Mucosa of gallbladder (tissue), 1 donor: ENCODE measurements at places on chromosomes 11 and 22. TPM values are rescaled to one million over a fixed set of nuclear protein-coding genes. Genes with fewer than 3 reads are reported as not detected.
A peak's percentile ranks its signal among the peaks of the same experiment; 100 is the strongest.

GRCh38 chr11:13384908-13385640 is 77.9 kb downstream of the BTBD10 start:
- DNase-seq: no peak

Gene MSANTD4
- total RNA-seq: 14.6 TPM

Gene OR8G1
- total RNA-seq: not detected

GRCh38 chr11:73307323-73308002 is 613 bp upstream of the ARHGEF17 start:
- DNase-seq: peak; percentile 98

Gene GSTT2B
- 16.2 TPM for total RNA-seq

Gene ALDH3B1
- 34.8 TPM for total RNA-seq

Gene SGSM1
- 6.8 TPM for total RNA-seq

DNA sequence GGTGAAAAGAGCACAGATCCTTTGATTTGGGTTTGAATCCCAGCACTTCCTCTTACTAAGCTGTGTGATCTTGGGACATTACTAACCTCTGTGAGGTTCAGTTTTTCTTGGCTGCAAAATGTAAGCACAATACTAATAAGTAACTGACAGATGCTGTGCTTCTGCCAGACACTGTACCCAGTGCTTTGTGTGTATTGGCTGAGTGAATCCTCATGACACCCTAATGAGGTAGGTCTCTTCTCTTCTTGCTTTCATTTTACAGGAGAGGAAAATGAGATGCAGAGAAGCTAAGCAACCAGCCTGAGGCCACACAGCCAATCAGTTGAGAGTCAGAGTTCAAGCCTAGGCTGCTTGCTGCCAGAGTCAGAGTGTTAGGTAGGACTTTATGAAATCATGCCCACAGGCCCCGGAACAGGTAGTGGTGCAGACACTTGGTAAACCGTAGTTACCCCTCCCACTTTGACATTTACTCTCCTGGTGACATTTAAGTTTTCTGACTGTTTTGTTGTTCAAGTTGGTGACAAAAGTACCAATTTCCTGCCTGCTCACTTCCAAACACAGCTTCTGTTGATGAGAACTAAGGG is 21.2 kb downstream of the PTPRJ start:
- DNase-seq: peak; percentile 57

Gene SNX32
- 1.4 TPM for total RNA-seq

Gene IRAG1
- total RNA-seq: 112 TPM

DNA sequence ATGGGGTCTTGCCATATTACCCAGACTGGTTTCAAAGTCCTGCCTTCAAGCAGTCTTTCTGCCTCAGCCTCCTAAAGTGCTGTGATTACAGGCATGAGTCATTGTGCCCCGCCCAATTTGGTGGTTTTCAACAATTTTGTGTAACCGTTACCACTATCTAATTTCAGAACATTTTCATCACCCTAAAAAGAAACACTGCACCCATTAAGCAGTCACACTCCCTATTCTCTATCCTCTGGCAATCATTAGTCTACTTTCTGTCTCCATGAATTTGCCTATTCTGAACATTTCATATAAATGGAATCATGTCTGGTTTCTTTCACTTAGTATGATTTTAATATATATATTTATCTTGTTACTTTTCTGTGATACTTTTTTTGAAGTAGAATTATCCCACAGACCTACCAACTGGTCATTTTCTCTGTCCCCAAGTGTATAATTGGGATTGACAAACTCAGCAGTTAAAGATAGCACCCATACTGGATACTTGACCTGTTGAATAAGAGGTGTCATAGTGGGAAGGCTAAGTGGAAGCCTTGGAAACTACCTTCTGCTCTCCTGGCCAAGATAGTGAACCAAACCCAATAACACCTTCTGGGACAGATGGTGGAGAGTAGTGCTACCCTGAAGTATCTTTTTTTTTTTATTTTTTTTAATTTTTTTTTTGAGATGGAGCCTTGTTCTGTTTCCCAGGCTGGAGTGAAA is 64.8 kb downstream of the STIM1 start:
- DNase-seq: no peak

DNA sequence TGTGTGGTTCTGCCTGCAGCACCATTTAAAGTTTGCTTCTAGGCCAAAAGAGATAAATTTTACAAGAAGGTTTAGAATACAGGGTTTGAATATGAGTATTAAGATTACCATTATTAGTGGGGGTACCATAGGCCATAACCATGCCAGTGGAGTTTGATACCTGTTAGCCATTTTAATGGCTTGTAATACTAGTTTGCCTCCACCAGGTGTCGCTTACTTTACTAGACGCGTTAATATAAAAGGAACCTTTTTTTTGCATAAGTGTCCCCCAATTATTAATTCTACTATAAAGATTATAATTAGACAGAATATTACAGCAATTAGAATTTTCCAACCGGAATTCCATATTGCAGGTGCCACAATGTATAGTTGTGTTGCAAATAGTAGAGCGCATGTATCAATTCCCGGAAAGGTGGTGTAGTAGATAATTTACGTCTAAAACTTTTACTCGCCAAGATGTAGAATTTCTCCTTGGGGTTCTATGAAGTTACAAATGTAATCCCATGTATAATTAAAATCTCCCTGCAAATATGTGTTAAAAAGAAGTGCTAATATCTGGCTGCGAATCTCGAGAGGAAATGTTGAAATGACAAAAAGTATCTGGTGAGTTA is 16.1 kb downstream of the MS4A6E start:
- DNase-seq: no peak

Gene HTR3B
- total RNA-seq: not detected

Gene WBP2NL
- 1.6 TPM for total RNA-seq

Gene ABCG4
- total RNA-seq: 0.17 TPM

Gene TEX54
- total RNA-seq: not detected

GRCh38 chr11:3140291-3140603 is 24.9 kb downstream of the OSBPL5 start:
- no peak for DNase-seq

Gene TUBA8
- 2.1 TPM for total RNA-seq

DNA sequence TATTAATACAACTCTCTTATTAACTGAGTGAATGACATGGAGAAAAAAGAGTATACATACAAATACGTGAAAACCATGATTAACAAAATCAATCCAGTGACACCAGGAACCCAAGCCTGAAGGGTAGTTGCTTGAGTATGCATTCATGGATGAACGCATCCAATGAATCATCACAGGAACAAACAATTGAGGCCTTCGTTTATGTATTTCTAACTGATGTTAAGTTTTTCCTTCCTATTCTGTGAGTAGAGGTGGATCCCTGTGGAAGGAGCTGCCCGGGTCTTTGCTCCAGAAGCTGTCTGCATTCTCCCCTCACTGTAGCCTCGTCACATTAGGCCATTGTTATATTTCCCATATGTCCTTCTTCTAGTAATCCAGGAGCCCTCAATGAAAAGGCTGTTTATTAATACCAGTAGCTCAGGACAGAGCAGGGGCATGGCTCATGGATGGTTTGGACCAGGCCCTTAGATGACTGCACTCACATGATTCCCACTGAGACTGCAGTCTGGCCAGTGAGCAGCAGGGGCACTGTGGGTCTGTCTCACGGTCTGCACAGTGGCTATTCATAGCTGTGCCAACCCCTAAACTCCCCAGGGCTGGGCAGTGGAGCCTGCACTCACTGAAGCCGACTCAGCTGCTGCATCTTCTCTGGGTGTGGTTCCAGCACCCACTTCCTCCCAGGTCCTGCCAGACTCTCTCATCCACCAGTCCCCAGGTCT is 128.1 kb upstream of the TOP3B start:
- DNase-seq: no peak

Gene B4GALNT4
- total RNA-seq: 3.4 TPM

DNA sequence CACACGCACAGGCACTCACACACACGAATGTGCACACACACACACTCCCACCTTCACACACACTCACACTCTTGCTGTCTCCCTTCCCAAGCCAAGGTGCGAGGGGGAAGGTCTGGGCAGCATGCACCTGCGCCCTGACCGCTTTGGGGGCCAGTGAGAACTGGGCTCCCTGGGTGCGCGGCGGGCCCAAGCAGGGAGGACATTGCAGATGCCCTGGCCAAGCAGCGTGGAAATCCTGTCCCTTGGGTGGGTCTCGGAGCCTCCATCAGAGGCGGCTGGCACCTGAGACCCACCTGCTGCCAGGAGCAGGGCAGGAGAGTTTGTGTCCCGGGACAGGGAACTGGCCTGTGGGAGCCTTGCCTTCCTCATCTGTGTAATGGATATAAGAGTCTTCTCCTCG is 3.3 kb downstream of the CD81 start:
- DNase-seq: no peak

Gene RASGRP2
- total RNA-seq: 17.1 TPM

- DNase-seq: no peak
Observed at GRCh38 chr11:67405196-67405567, 1.3 kb downstream of the TBC1D10C start.

GRCh38 chr11:8661001-8661795 is 21.3 kb downstream of the TRIM66 start:
- no peak for DNase-seq

GRCh38 chr11:85740481-85741400 is 54.7 kb upstream of the CCDC89 start:
- DNase-seq: no peak

GRCh38 chr22:21726650-21727049 is 8.9 kb downstream of the YPEL1 start:
- no peak for DNase-seq

Gene LRP4
- 14.5 TPM for total RNA-seq

DNA sequence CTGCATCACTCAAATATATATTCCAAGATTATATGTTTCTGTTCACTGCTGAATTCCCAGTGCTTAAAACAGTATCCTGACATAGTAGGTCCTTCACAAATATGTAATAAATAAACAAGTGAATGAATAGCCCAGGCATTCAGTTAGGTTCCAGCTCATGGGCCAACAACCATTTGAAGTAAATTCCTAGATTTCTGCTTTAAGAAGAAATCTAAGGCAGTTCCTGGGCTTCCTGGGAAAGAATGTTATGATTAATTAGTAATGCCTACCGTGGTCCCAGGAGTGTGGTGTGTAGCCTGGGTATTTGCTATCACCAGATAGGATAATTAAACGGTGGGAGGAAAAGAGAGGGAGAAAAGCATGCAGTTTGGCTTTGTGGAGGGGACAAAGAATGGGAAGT is 576.8 kb downstream of the SOX6 start:
- DNase-seq: no peak

DNA sequence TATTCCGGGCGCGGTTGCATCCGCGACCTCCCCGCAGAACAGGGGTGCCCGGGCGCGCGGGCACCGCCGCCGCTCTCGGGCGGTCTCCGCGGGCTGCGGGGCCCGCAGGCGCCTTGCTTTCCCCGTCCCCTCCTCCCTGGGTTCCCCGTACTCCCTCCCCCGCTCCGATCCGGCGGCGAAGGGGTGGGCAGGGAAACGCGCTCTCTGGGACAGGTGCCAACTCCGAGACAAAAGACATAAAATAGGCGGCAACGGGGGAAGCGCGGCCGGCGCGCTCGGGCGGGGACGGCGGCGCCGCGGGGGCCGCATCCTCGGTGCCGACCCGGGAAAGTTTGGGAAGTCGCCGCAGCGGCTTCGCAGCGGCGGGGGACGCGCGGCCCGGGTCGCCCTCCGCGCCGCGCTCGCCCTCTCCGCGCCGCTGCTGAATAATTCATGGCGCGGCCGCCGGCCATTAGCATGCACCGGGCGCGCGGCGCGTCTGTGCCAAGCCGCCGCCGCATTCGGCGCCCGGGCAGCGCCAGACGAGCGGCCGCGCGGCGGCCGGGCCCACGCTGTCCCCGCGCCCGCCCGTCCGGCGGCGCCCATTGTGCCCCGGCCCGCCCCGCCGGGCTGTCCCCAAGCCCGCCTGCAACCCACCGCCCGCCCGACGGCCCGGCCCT is 78.7 kb upstream of the PPARA start:
- peak; percentile 92 for DNase-seq

DNA sequence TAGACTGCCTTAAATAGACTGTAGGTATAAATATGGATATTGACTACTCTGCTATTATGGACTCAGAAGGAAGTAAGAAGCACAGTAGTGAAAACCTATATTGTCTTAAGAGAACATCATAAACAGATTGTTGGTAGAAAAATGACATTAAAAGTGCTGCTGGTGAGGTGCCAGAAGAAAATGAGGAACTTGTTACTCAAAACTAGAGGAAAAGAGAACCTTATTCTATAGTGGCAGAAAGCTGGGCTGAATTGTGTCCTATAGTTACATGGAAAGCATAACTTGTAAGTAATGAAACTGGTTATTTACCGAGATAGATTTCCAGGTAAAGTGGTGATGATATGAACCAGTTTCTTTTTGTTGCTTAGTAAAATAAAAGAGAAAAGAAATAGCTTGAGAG is 109.7 kb upstream of the CTSC start:
- DNase-seq: no peak

Gene DUSP8
- total RNA-seq: 35.6 TPM

Gene SLC22A9
- total RNA-seq: 0.72 TPM

DNA sequence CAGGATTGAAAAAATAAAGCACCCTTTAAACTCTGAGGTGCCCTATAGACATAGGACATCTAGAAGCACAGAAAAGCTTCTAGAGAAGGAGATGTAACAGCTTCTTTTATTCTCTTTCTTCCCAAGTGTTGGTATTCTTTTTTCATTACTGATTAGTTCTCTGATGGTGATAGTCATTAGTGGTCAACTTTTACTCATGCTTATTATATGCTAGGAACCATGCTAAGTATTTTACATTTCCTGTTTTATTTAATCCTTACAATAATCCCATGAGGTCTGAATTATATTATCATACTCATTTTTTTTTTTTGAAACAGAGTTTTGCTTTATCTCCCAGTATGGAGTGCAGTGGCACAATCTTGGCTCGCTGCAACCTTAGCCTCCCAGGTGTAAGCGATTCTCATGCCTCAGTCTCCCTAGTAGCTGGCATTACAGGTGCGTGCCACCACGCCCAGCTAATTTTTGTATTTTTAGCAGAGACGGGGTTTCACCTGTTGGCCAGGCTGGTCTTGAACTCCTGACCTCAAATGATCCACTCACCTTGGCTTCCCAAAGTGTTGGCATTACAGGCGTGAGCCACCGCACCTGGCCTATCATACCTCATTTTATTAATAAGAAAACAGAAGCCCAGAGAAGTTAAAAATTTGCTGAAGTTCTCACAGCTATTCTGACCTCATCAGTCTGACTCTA is 3.0 kb downstream of the C11orf52 start:
- DNase-seq: no peak

GRCh38 chr11:614623-615503 is 887 bp downstream of the IRF7 start:
- no peak for DNase-seq

DNA sequence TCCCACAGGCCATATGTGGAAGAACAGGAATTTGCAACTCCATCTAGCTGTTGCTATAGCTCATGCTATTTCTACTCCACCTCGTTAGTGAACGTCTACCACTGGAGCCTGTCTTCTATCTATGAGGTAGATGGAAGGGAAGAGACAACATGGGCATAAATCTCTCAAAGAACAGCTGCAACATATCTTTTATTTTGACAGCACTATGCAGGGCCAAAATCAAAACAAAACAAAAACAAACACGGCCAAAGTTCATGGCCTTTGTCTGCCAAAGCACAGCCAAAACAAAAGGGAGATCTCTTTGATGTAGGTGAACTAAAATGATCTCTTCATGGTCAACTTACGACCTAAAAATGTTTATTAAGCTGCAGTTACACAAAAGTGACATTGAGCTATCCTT is 215.2 kb upstream of the MPPED2 start:
- no peak for DNase-seq
